ENCODE measurements at places on chromosomes 6 and 20.

DNA sequence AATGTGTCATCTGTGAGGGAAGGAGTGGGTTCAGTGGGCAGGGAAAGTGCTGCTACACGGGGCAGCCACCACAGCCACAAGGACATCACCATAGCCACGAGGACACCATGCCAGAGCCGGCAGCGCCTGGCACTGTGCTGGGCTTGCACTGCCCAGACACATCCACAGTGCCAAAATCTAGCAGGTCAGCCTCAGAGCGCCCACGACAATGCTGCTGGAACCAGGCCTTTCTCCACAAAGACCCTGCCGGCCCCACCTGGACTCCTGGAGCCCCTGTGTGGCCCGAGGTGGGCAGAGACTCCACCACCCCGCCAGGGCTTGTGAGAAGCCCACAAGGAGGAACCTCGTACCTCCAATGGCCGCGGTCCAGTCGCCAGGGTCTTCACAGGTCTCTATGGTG lies 18.6 kb upstream of the HELZ2 start:
- no peak for DNase-seq

- no peak for DNase-seq
These were observed 86.5 kb downstream of the BANF2 start for GRCh38 chr20:17786221-17786718.

GRCh38 chr6:53313784-53314400 lies 34.9 kb downstream of the ELOVL5 start:
- no peak for DNase-seq

GRCh38 chr20:56352345-56353055 lies 6.3 kb upstream of the FAM210B start:
- DNase-seq, result no peak

DNA sequence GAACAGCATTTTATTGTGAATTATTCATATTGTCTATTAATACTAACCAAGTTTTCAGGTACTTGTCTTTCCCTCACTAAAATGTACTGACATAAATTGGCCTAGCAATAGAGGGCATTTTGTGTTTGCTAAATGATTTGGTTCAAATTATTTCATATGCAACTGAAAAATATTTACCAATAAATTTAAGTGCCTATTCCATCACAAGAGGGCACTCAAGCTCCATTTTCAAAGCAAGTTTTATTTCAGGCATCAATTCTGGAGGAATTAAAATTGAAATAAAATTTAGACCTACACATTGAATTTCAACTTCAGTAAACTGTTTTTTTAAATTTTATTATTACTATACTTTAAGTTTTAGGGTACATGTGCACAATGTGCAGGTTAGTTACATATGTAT lies 114.3 kb upstream of the SYNCRIP start:
- no peak for DNase-seq

- no peak for DNase-seq
These were observed 69.5 kb downstream of the SRC start for GRCh38 chr20:37415118-37416085.

GRCh38 chr6:127094791-127095190 lies 23.7 kb upstream of the RSPO3 start:
- no peak for DNase-seq

DNA sequence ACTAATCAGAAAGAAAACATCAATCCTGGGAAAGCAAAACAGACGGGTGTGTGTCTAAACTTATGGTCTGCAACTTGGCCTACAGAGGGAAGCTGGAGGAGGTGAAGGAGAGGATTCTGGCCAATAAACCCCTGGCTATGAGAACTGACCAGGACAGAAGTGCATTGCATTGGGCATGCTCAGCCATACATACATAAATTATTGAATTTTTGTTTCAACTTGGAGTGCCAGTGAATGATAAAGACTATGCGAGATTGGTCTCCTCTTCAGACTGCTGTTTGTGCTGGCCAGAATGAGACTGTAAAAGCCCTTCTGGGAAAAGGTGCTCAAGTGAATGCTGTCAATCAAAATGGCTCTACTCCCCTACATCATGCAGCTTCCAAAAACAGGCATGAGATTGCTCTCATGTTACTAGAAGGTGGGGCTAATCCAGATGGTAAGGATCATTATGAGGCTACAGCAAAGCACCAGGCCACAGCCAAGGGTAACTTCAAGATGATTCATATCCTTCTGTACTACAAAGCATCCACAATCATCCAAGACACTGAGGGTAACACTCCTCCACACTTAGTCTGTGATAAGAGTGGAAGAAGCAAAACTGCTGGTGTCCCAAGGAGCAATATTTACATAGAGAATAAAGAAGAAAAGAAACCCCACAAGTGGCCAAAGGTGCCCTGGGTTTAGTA lies 17.4 kb downstream of the ADNP start:
- no peak for DNase-seq

DNA sequence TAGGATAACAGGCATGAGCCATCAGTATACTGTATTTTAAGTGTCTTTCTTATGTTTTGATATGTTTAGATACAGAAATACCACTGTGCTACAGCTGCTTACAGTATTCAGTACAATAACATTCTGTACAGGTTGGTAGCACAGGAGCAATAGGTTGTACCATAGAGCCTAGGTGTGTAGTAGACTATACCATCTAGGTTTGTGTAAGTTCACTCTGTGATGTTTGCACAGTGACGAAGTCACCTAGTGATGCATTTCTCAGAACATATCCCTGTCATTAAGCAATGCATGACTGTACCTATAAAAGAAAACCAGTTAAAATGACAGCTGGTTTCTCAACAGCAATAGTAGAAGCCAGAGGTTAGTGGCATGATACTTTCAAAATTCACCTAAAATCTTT lies 3.0 kb upstream of the ZBTB24 start:
- DNase-seq, result no peak

GRCh38 chr20:33826270-33826897 lies 15.2 kb downstream of the CHMP4B start:
- DNase-seq, result no peak

- no peak for DNase-seq
These were observed 284.6 kb upstream of the FOXQ1 start for GRCh38 chr6:1027109-1027794.

DNA sequence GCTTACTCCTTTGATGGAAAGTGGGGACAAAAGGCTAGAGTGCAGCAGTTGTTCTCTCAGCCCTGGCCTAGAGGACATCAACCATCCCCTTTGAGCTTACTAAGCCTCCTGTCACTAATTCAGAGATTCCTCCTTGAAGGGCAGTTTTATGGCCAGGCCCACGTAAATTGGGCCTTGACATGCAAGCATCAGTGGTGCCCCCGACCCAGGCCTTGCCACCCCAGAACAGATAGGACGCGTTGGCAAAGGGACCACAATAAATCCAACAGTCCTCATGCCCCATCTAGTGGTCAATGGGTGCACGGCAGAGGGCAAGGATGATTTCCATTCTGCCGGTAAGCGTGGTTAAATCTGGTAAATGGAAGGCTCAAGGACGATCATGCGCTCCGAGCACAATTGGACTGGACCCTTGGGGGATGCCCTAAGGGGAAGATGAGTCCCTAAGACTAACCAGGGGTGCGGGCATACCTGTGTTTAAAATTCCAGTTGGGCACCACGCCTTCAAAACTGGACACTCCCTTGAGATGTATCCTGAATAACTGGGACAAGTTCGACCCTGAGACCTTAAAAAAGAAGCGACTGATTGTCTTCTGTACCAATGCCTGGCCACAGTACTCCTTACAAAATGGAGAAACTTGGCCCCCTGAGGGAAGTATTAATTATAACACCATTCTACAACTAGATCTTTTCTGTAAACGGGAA lies 32.6 kb downstream of the CEP85L start:
- DNase-seq, result peak; percentile 71

DNA sequence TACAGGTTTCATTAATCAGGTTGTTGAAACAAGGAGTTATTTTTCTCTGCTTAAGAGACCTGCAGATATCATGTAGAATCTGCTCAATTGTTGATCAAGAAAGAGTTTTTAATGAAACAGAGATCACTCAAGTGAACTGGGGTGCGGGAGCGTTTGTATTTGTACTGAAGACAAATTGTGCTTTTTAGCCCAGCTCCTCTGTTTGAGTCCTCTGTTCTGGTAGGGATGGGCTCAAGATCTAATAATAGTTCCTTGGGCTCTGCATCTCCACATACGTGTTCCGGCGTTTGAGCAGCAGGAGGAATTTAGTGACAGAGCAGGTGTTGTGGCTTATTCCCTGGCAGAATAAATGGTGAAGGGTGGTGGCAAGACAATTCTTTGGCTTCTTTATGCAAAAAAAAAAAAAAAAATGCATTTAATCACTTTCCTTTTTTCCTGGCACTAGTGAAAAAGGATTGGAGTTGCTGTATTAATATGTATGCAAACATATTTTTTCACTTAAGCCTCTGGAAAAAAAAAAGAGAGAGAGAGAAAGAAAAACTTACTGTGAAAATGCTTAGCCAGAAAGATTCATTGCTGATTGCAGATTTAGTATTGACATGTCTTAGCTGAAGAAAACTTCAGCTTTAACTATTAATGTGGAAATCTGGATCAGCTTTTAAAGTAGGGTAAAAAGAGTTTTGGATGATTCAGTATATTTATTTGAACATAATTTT lies 4.0 kb downstream of the CITED2 start:
- no peak for DNase-seq

- DNase-seq, result no peak
These were observed 6.7 kb downstream of the MTCH1 start for GRCh38 chr6:36979347-36979742.

DNA sequence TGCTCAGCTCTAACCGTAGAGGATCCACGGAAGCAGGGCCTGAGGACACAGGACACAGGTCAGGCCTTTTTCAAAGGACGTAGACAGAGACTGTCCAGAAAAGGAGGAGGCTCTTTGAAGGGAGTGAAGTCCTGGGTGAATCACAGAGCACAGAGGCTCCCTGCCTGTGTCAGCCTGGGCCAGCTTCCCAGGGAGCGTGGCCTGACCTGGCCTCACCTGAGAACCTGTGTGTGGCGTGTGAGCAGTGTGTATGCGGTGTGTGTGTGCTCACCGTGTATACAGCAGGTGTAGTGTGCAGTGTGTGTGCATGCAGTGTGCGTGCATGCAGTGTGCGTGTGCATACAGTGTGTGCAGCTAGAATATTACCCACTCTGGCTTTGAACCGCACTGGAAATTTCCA lies 56.0 kb upstream of the FNDC1 start:
- no peak for DNase-seq

DNA sequence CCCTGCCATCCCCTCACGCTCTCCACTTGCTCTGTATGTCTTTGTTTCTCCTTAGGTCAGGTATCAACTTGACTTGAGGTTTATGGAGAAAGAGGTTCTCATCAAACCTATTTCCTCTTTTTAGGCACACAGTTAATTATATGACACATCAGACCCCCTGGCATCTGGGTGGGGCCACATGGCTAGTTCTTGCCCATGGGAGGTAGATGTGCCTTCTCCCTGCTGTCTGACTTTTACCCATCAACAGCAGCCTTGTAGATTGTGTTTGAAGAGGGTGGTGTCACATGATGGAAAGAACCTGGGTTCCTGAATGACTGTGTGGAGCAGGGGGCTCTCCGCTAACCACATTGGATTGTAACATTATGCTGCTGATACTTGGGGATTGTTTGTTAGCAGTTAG lies 7.2 kb upstream of the UQCC2 start:
- no peak for DNase-seq

DNA sequence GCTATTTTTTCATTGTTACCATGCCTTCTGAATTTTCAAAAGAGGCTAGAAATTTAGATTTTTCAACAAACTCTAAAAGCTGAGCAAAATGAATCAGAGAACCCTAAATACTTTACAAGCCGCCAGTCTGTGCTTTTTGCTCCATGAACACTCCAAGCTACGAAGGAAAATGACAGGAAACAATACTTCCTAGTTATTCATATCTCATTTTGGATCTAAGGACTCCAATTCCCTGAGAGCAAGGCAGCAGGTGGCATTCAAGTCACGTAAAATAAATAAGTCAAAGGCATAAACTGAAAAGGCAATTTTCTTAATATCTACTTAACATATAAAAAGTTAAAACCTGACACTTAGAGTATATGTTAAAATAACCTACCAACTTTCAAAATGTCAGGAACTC lies 50.6 kb downstream of the PDSS2 start:
- no peak for DNase-seq

- no peak for DNase-seq
These were observed 19.2 kb downstream of the RNF182 start for GRCh38 chr6:13943943-13944342.

DNA sequence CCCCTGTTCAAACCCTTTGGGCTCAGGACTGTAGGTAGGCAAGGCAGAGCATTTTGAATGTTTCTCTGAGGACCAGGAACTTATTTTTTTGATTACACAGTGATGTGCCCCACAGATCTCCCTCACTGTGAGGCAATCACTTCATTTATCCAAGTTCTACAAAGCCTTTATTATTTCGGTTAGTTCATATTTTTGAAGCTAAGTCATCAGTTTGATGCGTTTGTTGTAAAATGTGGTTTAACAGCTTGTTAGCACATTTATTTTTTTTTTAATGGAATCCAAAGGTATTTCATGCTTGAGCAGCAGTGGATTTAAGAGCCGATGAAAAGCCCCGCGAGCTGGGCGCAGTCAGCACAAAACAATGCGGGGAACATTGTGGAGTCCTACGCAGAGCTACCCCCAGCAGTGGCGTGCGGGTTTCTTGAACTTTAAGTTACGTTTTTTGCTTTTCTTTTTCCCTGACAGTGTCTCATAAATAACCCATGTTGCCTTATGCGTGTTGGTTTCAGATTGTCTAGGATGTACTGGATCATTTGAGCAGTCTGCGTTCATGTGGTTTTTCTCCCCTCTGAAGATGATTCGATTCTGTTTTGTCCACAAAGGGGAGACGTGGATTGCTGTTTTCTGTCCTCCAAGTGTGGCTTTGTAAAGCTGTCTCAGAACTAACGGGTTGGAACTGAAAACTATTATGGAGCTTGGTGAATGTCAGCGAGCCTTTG lies 233.6 kb upstream of the BMP2 start:
- DNase-seq, result no peak

GRCh38 chr6:145540741-145541140 lies 194.6 kb downstream of the EPM2A start:
- no peak for DNase-seq

GRCh38 chr6:87907521-87907920 lies 140.1 kb upstream of the SPACA1 start:
- peak; percentile 14 for DNase-seq

DNA sequence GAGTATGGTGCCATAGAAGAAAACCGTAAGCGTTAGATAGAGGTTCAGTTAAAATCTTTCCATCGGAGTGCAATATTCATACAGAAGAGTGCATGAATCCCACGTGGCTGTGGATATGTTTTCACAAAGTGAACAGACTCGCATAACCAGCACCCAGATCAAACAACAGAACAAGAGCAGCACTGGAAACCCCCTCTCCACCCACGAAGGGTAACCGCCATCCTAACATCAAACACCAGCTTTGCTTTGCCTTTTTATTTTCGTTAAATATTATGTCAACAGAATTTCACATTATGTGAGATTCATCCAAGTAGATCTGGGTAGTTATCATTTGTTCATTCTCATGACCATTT lies 4.7 kb downstream of the GTSF1L start:
- peak; percentile 44 for DNase-seq
